ENCODE measurements at places on chromosomes 6 and 20.

- no peak for DNase-seq
Observed at GRCh38 chr6:170439366-170440361, 113.4 kb downstream of the PSMB1 start.

GRCh38 chr20:1033751-1034414, 31.8 kb upstream of the RSPO4 start:
- DNase-seq = no peak

- no peak for DNase-seq
Observed at GRCh38 chr20:47677635-47678453, 107.4 kb downstream of the SULF2 start.

GRCh38 chr20:38985603-38986170, 23.5 kb downstream of the DHX35 start:
- DNase-seq = no peak

GRCh38 chr6:47439348-47439668, 38.3 kb upstream of the CD2AP start:
- DNase-seq = no peak

DNA sequence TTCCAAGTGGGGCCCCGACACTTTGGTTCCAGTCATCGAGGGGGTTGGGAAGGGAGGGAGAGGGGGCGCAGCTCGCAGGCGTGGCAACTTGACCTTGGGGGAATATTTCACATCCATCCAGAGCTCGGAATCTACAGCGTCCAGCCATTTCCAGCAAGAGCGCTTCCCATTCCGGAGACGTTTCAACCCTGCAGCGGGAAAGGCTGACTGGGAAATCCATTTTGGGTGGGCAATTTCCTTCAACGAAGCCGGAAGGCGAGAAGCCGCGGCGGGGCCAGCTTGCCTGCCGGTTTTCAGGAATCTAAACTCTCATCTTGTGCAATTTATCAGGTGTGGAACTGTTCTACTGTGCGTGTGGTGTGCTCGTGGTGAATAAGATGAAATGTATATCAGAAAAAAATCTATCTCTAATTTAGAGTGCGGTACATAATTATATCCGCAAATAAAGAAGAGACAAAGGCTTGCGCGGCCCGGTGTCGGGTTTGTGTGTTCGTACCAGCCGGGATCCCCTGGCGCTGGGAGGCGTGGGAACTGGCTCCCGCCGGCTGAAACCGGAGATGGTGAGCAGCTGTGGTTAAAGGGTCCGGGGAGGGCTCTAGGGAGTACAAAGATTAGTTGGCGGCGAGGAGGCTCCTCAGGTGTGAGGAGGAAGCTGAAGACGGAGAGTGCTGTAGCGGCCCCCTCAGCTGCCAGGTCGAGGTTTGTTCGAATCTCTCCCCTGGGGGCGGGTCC, 4.8 kb downstream of the SLC32A1 start:
- no peak for DNase-seq

- DNase-seq = no peak
Observed at GRCh38 chr20:50126662-50127061, 13.7 kb upstream of the UBE2V1 start.

DNA sequence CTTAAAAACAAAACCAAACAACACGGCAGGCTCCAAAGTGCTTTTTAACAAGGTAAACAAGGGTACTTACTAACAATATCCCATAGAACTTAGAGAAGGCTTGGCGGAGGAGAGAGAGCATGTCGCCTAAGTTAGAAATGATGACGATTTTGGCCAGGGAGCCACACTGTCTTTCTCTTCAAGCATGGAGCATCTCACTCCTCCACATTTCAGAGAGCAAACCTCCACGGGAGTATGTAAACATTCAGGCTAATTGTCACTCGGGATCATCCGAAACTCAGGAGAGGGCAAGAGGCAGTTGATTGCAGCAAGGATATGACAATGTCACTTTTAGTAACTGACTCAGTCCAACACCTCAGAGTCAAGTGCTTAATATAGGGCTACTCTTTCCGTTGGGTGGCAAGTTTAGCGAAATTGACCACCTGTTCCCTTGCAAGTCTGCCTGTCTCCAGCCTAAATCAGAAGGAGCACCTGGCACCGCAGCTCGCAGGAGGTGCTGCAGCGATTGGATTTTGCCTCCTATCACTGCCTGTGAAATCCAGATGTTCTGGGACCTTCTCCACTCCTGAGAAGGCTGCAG, 65.8 kb upstream of the RPS6KA2 start:
- no peak for DNase-seq

DNA sequence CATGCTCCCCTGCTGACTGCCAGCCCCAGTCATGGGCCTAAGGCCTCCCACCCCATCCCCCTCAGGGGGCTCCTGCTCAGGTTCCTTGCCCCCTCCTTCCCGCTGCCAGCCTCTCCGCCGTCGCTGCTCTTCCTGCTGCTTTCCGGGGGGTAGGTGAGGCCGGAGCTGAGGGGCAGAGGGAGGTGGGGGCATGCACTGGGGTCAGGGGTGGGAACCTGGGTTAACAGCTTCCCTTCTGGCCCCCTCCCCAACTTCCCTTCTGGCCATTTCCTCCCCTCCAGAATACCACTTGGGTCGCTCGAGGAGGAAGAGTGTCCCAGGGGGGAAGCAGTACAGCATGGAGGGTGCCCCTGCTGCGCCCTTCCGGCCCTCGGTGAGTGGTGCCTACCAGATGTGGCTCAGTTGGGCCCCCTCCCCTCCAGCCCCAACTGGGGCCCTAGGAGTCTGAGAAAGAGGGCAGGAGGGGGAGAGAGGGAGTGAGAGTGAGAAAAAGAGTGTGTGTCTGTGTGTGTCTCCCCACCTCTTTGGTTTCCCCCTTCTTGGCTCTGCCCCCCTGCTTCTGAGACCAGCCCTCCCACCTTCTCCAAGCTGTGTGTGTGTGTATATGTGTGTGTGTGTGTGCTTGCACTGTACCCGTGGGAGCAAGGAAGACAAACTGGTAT, 12.1 kb downstream of the SYNGAP1 start:
- no peak for DNase-seq

Data from anterior cingulate cortex (tissue), 58 donors.